ENCODE measurements at places on chromosomes 7 and 10.

DNA sequence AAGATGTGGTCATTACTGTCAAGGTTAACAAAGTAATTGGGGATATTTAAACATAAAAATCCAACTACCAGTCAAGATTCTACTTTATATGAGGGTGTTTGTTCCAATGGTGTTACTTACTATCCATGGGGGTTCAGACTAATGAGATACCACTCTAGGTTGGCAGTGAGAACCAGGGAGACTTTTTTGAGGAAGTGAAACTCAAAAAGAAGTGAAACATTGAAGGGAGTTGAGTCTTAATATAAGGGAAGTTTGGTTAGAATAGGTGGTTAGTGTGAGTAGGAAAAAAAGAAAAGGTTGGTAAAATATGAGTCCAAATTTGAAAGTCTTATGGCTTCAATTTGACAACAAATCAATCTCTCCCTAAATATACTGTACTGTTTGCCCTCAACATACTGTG lies 123.6 kb upstream of the ANK3 start:
- DNase-seq = no peak

GRCh38 chr10:76509446-76509845 lies 1078.0 kb downstream of the LRMDA start:
- no peak for DNase-seq

DNA sequence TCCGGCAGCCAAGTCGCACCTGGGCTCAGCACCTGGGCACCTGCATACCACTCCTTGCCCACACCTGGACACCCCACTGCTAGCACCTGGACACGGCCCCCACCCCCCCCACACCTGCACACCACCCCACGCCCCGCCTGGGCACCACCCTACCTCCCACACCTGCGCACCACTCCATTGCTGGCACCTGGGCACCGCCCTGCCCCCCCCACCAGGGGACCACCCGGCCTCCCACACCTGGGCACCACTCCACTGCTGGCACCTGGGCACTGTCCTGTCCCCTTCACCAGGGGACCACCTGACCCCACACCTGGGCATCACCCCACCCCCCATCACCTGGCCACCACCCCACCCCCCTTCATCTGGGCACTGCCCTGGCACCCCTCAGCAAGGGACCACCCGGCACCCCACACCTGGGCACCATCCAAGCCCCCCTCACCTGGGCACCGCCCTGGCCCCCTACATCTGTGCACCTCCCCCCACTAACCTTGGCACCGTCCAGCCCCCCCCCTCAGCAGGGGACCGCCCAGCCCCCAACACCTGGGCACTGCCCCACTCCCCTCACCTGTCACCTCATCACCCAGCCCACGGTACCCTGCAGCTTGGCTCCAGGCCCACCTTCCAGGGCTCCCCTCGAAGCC lies 33.8 kb upstream of the RNF32 start:
- DNase-seq = no peak

- no peak for DNase-seq
These were observed 38.5 kb downstream of the KCTD7 start for GRCh38 chr7:66667023-66667728.
